Activated CD4-positive, alpha-beta T cell treated with anti-CD3 and anti-CD28 coated beads, Interleukin-2, amount 50 U/mL, for 1 hour (primary cell): ENCODE measurements at places on chromosomes 1 and 21.

DNA sequence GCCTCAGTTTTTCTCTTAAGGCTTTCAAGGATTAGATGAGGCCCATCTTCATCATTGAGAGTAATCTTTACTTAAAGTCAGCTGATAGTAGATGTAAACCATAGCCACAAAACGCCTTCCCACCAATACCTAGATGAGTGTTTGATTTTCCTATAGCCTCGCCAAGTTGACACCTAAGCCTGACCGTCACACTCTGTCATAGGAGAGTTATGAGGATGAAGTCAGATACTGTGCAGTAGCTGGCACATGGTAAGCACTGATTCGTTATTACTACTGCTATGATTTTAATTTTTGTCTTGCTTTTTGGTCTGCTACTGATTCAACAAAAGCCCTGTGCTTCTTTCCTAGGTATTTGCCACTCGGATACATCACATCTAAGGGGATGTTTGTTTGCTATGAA, 395.5 kb downstream of the RPS6KC1 start:
- no peak for DNase-seq

GRCh38 chr1:220889333-220889732, 10.1 kb downstream of the HLX start:
- DNase-seq = no peak

DNA sequence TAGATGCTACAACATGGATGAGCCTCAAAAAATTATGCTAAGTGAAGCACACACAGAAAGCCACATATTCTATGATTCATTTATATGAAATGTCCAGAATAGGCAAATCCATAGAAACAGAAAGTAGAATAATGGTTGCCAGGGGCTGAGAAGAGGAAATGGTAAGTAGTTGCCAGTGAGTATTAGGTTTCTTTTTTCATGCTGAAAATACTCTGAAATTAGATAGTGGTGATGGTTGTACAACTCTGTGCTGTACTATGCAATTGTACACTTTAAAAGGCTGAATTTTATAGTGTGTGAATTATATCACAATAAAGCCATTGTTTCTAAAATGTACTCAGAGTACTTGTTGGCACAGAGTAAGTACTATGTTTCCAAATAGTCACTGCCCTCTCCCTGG, 15.5 kb upstream of the GFI1 start:
- DNase-seq = no peak

- DNase-seq = no peak
Measured at GRCh38 chr1:234969581-234970400, 158.8 kb downstream of the TOMM20 start.

DNA sequence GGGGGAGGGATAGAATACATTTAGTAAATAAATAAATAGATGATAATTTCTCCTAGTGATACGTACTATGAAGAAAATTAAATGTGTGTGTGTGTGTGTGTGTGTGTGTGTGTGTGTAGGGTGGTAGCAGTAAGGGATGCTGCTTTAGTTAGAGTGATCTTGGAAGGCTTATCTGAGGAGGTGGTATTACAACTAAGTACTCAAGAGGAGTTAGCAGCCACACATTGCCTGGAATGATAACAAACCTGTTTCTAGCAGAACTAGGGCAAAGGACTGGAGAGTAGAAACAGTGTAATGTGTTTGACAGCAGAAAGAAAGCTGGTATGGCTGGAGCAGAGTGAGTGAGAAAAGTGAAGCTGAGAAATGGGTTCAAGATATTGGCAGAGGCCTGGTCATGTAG, 58.3 kb upstream of the FASLG start:
- no peak for DNase-seq

GRCh38 chr1:204984499-204984898, 58.5 kb upstream of the CNTN2 start:
- DNase-seq = no peak

GRCh38 chr1:194570476-194570875, 1384.1 kb upstream of the B3GALT2 start:
- no peak for DNase-seq

GRCh38 chr1:221067721-221068120, 188.5 kb downstream of the HLX start:
- DNase-seq = no peak

DNA sequence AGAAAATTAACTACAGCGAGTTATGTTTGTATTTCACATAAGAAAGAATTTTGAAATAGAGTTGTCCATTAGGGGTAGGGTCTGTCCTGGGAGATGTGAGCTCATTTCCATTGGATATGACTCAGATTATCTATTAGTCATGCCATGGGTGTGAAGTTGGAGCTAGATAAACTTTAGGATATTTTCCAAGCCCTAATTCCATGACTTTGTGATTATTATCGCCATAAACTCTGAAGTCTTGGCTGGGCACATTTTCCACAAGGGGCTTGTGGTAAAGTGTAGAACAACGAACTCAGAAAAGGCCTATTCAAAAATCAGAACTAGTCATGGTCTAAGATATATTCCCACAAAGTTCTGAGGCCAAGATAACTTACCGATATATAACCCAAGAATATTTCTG, 396.6 kb downstream of the DPYD start:
- DNase-seq = no peak

DNA sequence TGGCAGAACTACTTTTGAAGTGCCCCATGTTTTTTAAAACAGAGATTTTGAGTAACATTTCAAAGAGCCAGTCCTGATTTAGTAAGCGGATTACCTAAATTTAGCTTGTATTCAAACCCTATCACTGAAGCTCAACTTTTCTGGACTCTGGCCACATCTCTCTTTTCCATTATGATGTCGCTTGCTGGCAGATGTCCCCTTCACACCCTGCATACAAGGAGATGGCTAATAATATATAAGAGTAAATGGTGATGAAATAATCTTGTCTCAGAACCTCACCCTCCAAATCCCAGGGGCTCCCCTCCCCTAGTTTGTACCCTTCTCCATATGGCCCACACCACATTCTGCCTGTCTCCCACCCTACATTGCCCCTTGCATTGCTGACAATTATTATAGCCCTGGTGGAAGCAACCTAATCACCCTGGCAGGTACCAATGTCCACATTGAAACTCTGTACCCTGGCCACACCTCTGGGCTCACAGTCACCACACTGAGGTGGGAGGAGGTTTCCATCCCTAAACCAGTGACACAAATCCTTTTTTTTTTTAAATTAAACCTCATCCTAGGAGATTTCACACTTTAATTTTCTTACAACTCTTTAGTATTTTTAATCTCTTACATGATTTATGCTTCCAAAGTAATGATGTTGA, 106.0 kb upstream of the SYT6 start:
- DNase-seq = no peak
